ENCODE measurements at places on chromosomes 11 and 22. TPM values are rescaled to one million over a fixed set of nuclear protein-coding genes. Genes with fewer than 3 reads are reported as not detected.

GRCh38 chr11:40445391-40445790, 1014.1 kb downstream of the LRRC4C start:
- no peak for DNase-seq

DNA sequence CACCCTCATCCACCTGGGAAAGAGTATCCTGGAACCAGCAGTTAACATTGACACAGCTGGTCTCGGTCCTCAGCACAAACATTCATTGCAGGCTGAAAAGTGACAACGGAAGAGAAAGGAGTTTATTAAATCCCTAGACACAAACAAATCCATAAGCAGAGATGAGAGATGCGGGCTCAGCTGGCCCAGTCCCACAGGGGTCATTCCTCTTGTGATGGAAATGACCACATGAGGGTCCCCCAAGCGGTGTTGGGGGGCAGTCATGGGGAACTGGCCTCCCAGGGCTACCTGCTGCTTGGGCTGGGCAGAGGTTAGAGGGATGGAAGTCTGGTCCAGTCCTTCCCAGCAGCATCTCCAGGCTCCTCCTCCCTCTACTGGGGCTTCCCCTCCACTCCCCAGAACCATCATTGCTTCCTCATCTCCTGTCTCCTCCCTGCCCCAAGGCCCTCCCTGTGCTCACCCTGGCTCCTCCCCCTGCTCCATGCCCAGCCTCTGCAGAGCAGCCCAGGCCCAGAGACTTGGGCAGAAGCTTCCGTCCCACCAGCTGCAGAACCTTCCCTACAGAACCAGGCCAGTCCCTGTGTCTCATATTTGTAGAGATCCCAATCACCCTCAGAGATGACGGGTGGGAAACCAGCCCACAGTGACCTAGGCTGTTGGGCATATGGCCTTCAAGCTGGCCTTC, 5.4 kb upstream of the IGLL5 start:
- peak; percentile 16 for DNase-seq

Gene PPFIBP2
- total RNA-seq = 24.0 TPM

- DNase-seq = no peak
Measured at GRCh38 chr11:100182927-100183326, 504.2 kb upstream of the ARHGAP42 start.

GRCh38 chr11:126336671-126337101, 18.8 kb upstream of the ST3GAL4 start:
- no peak for DNase-seq

- no peak for DNase-seq
Measured at GRCh38 chr11:17395554-17395961, 7.1 kb upstream of the KCNJ11 start.

Gene FAM180B
- 0.89 TPM for total RNA-seq

DNA sequence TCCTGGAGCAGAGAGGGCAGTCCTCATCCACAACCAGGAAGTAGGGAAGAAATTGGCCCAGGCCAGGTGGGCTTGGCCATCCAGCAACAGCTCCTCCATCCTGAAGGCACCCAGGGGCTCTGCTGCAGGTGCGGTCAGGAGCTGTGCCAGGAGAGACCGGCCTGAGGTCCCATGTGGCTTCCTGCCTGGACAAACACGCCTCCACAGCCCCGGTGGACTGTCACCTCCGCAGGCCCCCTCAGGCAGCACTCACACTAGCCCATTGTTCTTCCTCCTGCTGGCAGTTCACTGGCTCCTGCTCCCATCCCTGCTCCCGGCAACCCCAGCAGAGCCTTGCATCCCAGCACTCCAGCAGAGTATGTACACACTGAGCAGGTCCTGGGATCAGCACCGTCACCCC, 16.0 kb upstream of the POU2AF1 start:
- DNase-seq = no peak

DNA sequence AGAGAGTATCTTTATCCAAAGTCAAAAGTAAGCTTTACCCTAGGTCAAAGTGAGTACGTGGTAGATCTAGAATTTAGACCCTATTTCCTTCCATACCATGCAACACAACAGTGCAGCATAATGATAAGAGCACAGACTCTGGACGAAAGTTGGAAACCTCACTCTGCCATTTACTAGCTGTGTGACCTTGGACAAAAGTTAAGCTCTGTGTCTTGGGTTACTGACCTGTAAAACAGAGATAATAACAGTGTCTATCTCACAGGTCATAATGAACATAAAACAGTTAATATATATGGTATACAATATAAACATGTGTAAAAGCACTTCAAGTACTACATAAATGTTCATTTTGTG, 13.6 kb upstream of the CHRNA10 start:
- no peak for DNase-seq

Gene MAPK8IP1
- 7.3 TPM for total RNA-seq

Gene OTOG
- not detected for total RNA-seq

- DNase-seq = no peak
Measured at GRCh38 chr11:63608353-63609345, 5.6 kb downstream of the PLAAT3 start.
